Epithelial cell of proximal tubule (primary cell): ENCODE measurements at places on chromosomes 6 and 20.

- DNase-seq = no peak
These were observed 51.0 kb downstream of the SSR1 start for GRCh38 chr6:7261852-7262461.

DNA sequence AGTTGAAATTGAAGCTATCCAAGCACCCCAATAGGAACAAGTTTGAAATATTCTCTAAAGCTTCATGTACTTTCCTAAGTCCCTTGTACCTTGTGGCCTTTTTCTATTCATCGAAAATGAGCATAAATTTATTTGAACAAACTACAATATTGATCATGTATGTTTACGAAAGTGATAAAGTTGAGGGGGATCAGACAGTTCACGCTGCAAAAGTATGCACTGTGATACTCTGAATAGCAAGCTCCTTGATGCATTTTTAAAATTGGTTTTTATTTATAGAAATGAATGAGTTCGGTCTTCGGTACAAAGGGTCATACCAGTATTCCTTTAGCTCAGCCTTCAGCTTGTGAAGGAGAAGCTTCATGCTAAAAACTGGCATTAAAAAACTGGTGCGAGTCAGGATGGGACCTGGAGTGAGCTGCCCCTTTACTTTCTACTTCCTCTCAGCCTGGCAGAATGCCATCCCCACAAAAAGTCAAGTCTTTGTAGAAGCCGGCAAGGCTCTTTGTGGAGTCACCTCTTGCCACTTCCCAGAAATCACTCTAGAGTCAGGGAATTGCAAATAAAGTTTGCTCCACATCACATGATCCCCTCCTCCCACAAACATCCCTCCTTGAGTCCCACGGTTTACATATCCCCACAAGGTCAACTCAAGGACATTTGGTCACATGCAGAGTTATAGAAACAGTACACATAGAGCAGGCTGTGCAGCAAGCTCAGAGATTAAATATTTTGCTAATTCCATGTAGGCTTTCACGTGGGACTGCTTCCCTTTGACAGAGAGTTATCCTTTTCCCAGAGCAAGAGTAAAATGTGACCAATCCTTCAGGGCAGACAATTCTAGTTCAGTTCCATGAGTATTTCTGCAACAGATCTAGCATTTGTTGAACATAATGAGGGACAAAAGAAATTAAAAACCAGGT lies 34.6 kb upstream of the ADGRF1 start:
- DNase-seq = no peak

DNA sequence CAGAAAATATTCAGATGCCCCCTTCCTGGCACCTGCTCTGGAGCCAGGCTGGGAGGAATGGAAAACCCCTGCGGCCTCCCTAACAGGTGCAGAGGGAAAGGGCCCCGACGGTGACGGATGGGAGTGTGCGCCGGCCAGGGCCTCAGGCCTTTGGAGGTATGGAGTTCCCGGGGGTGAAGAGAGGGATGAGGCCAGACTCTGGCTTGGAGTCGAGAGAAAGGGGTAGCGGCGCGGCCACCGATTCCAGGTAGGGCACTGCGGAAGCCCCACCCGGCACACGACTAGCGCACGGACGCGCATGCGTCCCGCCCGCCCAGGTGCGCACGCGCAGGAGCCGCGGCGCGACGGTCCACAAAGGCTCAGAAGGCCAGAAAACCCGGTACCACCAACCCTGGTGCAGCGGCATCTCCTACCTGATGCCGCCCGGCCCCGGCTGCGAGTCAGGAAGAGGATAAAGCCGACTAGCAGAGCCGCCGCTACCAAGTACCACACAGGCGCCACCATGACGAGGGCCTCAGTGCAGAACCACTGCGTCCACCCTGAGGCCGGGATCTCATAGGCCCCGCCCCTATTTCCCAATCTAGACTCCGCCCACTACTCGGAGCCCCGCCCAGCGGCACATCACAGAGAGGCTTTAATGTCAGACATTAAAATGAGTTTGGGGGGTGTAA lies at the start of gene DDRGK1:
DDRGK1 (minus strand) TSS at position 559 of the 671 bp plus-strand sequence; CDS start at position 504, 55 bp downstream.
- DNase-seq = peak; percentile 26

DNA sequence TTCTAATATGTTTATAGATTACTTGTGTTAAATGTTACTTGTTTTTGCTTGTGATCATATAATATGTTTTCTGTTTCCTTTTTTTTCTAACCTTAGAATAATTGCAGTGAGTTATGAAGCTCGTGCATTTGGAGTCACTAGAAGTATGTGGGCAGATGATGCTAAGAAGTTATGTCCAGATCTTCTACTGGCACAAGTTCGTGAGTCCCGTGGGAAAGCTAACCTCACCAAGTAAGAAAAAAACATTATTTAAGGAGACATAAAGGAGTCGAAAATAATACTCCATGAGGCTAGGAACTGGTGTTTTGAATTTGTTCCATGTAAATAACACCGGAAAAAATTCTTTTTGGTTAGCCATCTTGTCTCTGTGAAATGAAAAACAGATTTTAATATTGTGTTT lies 6.9 kb downstream of the POLH start:
- no peak for DNase-seq

DNA sequence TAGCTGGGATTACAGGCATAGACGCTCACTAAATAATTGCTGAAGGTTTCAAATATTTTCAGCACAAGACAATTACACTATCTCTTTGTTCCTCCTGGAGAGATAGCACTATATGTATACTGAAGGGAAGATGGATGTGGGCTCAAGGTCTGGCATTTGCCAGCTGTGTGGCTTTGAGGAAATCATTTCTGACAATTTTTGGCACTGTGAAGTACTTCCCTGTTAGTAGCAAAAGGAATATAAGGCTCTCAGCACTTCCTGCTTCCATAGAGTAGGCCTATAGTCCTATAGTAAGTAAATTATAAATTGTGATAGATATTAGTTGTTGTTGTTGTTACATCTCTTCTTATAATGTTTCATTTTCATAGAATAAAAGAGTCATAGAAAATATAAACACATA lies 271.1 kb downstream of the SAMD5 start:
- no peak for DNase-seq

GRCh38 chr6:168756009-168756634 lies 315.1 kb downstream of the SMOC2 start:
- no peak for DNase-seq

DNA sequence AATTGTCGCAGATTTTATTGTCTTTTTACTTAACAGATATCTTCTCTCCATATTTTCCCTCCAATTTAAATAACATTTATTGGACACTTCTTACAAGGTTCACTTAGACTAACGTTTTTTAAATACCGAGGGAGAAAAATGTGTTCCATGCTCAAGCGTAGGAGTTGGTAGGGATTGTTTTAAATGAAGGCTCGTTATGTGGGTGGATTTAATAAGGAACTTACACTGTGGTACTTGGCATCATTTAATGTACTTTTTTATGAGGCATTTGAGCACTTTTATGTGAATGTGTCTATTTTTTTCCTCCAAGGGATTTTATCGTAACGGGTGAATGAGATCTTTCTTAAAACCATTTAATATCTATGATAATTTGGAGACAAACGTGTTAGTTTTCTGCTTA lies 125.0 kb upstream of the MTHFD1L start:
- DNase-seq = no peak

- no peak for DNase-seq
These were observed 218.5 kb downstream of the SIM1 start for GRCh38 chr6:100246206-100246605.

DNA sequence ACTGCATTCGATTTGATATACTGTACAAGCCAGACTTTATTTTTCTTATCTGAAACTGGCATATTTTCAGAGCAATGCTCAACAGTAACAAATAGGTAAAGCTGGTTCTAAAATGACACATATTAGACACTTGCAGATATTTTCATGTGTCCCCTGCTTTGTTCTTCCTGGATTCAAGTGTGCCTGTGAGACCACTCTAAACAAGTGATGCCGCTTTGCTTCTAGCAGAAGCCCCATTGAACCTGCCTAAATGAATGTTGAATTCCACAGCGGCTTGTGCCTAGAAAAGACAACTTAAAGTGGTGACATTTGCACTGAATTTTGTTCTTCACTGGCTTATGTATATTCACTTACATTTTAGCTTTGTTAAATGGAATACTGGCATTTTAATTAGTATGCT lies 115.7 kb downstream of the AKAP7 start:
- DNase-seq = no peak

DNA sequence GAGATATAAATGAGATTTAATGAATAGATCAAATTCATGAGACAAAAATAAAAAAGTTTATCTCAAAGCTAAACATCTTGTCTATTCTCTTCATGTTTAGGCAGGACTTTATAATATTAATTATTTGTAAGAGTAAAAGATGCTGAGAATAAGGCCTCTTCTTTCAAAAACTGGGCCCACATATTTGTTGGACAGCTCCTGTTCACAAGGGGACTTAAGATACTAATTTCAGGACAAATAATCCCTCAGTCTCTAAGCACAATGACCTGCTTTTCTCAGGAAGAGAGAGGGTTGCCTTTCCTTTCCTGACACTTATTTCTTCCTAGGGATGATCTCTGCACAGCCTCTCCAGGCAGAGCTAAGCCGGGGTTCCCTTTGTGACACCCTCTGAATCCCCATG lies 43.3 kb downstream of the NOX3 start:
- no peak for DNase-seq

- DNase-seq = peak; percentile 38
These were observed 2.0 kb downstream of the ZBP1 start for GRCh38 chr20:57618091-57618763.

- DNase-seq = no peak
These were observed 616.2 kb downstream of the EPM2A start for GRCh38 chr6:145119081-145119480.

- DNase-seq = no peak
These were observed 110.1 kb downstream of the HIVEP2 start for GRCh38 chr6:142834853-142835252.

- DNase-seq = no peak
These were observed 5.1 kb downstream of the SEMG2 start for GRCh38 chr20:45226287-45226686.

GRCh38 chr6:89371849-89372505 lies 19.5 kb upstream of the UBE2J1 start:
- no peak for DNase-seq

GRCh38 chr20:41173791-41174341 lies 36.5 kb downstream of the PLCG1 start:
- DNase-seq = no peak

DNA sequence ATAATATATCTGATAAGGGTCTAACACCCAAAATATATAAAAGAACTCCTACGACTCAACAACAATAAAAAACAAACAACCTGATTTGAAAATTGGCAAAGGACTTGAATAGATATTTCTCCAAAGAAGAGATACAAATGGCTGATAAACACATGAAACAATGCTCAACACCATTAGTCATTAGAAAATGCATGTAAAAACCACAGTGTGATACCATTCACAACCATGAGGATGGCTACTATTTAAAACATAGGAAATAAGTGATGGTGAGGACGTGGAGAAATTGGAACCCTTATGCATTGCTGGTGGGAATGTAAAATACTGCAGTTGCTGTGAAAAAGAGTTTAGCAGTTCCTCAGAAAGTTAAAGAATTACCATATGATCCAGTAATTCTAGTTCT lies 41.4 kb downstream of the PTGIS start:
- DNase-seq = no peak

DNA sequence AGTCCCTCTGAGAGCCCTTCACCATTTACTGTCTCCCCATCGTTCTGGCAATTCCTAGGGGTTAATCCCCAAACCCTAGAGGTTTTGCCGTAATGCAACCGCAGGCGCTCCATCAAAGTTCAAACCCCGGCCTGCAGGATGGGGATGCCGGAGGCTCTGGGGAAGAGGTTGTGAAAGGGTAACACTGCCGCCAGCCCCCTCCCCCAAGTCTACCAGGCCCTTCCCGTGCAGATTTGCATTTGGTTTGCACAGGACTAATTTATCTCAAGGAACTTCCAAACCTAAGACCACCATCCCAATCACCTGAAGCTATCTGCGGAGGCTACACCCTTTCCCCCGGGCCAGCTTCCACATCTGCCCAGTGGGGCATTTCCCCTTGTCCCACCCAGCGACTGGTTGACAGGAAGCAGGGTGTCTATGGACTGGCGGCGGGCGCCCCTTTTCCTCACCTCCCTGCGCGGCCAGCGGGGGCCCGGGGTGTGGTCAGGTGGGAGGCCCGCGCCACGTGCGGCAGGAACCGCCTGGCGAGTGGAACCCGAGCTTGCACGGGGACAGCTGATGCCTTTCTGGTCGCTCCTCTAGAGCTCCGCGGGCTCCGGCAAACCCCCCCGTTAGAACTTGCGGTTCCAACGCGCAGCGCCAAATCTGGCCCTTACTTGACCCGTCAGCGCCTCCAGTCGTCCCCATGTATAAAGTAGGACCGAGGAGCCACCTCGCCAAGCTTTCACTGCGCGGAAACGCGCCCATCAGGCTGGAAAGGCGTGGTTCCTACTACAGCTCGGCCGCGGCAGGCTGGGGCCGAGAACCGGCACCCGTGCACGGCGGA lies 9.4 kb upstream of the SLC4A11 start:
- DNase-seq = no peak

GRCh38 chr20:48901326-48901725 lies 20.2 kb upstream of the ARFGEF2 start:
- no peak for DNase-seq

DNA sequence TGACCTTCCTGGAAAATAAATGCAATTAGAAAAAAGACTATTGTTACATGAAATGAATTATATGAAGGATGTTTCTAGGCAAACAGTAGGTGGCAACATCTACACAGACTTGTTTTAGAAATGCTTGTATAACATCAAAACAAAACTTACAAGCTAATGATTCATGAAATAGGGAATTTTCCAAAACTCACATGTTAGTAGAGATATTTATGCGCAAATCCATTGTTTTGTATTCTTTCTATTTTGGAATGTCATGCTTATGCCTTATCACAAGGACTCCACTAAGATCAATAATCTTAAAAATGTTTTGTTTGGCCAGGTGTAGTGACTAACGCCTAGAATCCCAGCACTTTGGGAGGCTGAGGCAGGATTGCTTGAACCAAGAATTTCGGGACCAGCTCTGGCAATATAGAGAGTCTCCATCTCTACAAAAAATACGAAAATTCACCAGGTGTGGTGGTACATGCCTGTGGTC lies 32.3 kb upstream of the LGSN start:
- DNase-seq = peak; percentile 74

DNA sequence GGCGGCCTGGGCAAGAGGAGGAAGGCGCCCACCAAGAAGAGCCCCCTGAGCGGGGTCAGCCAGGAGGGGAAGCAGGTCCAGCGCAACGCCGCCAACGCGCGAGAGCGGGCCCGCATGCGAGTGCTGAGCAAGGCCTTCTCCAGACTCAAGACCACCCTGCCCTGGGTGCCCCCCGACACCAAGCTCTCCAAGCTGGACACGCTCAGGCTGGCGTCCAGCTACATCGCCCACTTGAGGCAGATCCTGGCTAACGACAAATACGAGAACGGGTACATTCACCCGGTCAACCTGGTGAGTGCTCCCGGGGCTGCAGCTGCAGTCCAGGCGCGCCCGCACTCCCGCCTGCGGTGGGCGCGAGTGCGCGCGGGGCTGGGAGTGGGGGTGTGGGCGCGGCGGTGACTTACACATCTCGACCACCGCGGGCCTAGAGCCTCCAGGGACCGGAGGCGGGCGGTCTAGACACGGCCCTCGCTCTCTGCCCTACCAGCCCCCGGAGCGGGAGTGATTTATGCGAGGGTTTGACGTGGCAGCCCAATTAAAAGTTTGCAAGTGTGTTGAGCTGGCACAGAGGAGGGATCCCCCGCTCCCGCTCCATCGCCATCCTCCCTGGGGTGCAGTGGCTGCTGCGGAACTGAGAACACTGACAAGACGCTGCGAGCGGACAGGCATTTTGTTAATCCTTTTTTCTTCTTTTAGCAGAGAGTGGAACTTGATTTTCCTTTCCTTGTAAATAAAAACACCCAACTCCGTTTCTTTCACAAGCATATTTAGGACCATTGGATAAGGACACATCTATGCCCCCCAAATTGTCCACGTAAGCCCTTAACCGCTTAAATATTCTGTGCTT lies 867 bp downstream of the TCF21 start:
- DNase-seq = no peak
